ENCODE measurements at places on chromosomes 6 and 20.

- no peak for DNase-seq
- H3K27me3 ChIP-seq, result no peaks in the 10 kb centered on the region
- no peak overlapping the region for H3K27ac ChIP-seq
- H3K4me1 ChIP-seq, result no peaks in the 10 kb centered on the region
Observed at GRCh38 chr20:61099806-61100205, 152.3 kb upstream of the CDH4 start.

DNA sequence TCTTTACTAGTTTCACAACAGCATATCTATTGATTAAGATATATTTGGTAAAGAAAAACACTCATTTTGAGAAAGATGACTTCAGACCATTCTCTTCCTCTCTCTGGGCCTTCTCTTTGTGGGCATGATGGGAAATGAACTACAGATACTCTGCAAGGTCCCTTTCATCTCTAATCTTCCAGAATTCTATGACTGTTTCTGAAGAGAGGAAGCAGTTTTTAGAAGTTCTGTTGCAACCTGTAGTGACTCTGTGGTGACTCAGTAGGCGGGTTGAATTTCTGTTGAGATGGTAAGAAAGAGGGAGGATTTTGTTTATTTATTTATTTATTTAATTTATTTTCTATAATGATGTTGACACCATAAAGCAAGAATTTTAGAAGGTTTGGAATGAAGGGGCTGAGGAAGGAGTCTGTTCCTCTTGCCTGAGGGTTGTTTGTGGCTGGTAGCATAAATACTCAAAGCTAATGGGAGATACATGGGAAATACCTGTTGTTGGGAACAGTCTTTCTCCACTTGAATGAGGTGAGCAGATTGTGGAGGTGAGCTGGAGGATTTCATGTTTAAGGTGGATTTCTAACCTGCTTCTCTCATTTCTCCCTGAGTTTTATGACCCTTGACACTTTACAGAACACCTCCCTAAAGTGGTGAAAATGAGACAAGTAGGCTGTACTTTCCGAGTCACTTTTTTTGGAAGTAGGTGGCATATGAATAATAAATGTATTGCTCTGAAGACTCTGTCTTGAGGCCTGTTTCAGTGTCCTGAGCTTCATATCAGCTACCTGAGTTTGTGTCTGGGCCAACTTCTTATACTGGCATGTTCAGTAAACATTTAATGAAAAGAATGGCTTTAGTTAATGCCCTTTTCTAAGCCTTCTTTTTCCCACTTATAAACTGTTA lies 15.0 kb downstream of the ACSS2 start:
- no peak overlapping the region for H3K4me3 ChIP-seq
- no peak for DNase-seq
- H3K4me1 ChIP-seq, result peaks cover 15% of the 10 kb centered on the region
- H3K27ac ChIP-seq, result no peak overlapping the region
- H3K36me3 ChIP-seq, result peaks cover 3% of the 10 kb centered on the region

- H3K27ac ChIP-seq, result no peak overlapping the region
- H3K27me3 ChIP-seq, result no peaks in the 10 kb centered on the region
- no peak overlapping the region for H3K4me3 ChIP-seq
- no peak for DNase-seq
- no peaks in the 10 kb centered on the region for H3K4me1 ChIP-seq
Observed at GRCh38 chr6:105345506-105345905, 57.4 kb downstream of the PREP start.

GRCh38 chr6:87333591-87334181 lies 4.6 kb upstream of the GJB7 start:
- H3K4me1 ChIP-seq, result peaks cover 10% of the 10 kb centered on the region
- no peak overlapping the region for H3K27ac ChIP-seq
- no peak for DNase-seq
- H3K36me3 ChIP-seq, result no peaks in the 10 kb centered on the region
- no peak overlapping the region for H3K4me3 ChIP-seq

DNA sequence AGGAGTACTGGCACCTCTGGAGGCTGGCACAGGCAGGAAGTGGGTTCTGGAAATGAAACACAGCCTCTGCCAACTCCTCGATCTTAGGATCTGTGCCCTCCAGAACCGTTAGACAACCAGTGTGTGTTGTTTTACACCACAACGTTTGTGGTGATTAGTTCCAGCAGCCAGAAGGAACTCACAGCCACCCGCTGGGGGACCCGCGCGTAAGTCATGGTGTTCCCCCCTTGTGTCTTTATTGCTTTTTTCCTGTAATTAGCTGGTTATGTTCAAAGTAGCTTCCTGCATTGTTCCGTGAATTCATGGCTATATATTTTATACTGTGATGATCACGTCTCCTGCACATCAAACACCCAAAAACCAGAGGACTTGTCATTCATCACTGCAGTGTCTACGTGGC lies 117.4 kb downstream of the RNASET2 start:
- DNase-seq, result no peak
- H3K4me3 ChIP-seq, result no peak overlapping the region
- no peaks in the 10 kb centered on the region for H3K36me3 ChIP-seq
- no peaks in the 10 kb centered on the region for H3K27me3 ChIP-seq
- H3K4me1 ChIP-seq, result no peaks in the 10 kb centered on the region

DNA sequence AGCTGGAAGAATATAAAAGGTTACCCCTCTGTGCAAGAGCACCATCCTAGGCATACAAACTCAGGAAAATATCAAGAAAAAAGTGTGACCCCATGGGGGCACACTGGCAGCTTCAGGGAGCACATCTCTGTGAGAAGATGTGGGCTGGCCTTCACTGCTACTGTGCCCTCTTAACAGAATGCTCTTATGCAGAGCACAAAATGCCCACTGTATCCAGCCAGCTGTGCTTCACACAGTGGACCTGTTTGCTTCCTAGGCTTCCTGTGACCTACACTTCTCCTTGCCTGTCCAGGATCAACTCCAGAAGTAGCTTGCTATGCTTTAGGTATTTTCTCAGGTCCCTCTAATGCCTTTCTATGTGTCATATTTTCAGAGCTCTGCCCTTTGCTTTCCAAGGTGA lies 380.2 kb upstream of the MMS22L start:
- no peak overlapping the region for H3K4me3 ChIP-seq
- H3K27ac ChIP-seq, result no peak overlapping the region
- DNase-seq, result no peak
- no peaks in the 10 kb centered on the region for H3K36me3 ChIP-seq
- no peaks in the 10 kb centered on the region for H3K4me1 ChIP-seq
- H3K27me3 ChIP-seq, result no peaks in the 10 kb centered on the region

DNA sequence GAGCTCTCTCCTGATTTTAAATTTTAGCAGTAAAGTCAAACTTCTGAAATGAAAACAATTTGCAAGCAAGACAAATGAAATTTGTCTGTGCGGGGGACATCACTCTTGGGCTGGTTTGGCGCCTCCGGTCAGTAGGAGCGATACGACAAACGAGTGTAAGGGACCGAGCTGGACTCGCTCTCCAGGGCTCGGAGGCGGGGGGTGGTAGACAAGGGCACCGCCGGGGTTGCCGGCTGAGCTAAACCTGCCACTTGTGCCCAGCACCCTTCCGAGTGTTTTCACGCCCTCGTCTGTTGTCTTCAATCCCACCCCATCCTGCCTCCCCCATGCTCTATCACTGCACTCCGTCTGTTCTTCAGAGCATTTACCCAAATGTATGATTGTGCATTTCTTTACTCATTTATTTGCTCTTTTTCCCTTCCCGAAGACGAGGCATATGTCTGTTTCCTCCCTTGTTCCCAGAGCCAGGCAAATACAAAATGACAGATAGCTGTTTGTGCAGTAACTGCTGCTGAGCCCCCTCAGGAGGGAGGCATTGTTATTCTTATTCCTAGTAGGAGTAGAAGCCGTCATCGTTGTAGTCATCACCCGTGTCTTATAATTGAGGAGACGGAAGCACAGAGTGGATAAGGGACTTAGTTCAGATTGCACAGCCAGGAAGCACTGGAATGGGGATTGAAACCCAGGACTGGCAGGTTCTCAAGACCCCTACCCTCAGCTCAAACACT lies 62.8 kb upstream of the APCDD1L start:
- no peak overlapping the region for H3K4me3 ChIP-seq
- H3K36me3 ChIP-seq, result no peaks in the 10 kb centered on the region
- H3K27ac ChIP-seq, result no peak overlapping the region
- H3K4me1 ChIP-seq, result no peaks in the 10 kb centered on the region

DNA sequence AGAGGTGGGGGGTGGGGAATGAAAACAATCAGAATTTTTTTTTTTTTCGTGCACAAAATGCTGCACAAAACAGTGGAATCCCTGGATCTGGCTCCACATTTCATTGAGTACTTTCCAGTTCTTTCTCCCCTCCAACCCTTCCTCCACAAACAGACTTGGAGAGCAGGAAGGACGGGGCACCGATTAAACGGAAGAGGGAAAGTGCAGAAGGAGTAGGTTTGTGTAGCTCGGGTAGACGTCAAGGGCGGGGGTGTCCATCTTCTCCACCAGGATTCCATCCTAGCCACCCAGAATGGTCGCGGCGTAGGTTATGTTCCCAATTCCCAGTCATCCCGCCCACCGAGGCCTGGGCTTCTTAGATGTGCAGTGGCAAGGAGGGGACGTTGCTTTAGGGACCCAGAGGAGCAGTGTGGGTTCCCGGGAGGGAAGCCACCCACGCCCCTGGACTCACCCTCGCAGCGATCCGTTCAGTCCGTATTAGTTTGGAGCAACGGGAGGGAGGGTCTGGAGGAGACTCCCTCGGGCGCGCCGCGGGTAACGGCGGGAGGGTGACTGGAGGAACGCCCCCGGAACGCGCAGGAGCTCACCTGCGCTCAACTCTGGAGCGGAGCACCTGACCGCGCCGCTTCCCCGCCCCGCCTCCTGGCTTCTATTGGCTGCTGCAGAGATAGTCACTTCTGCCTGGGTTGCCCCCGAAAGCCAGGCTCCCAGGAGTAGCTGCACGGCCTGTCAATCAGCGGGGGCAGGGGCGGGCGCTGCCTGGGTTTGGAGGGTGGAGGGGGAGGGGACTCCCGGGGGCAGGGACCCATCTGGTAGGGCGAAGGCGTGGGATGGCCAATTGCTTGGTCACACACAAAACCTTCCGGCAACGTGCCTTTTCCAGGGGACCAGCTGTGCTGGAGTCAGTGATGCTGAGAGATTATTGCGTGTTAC lies at the start of gene ENPP5:
TSS of gene ENPP5 (minus strand) at position 624 of the 933 bp plus-strand sequence. CDS start 2,718 bp downstream, outside the sequence.
- peaks cover 29% of the 10 kb centered on the region for H3K4me1 ChIP-seq
- H3K27ac ChIP-seq, result peak within 1 kb of the TSS; percentile 35
- peak within 1 kb of the TSS; percentile 66 for H3K4me3 ChIP-seq
- peak; percentile 75 for DNase-seq
- H3K27me3 ChIP-seq, result no peaks in the 10 kb centered on the region
- no peaks in the 10 kb centered on the region for H3K36me3 ChIP-seq

DNA sequence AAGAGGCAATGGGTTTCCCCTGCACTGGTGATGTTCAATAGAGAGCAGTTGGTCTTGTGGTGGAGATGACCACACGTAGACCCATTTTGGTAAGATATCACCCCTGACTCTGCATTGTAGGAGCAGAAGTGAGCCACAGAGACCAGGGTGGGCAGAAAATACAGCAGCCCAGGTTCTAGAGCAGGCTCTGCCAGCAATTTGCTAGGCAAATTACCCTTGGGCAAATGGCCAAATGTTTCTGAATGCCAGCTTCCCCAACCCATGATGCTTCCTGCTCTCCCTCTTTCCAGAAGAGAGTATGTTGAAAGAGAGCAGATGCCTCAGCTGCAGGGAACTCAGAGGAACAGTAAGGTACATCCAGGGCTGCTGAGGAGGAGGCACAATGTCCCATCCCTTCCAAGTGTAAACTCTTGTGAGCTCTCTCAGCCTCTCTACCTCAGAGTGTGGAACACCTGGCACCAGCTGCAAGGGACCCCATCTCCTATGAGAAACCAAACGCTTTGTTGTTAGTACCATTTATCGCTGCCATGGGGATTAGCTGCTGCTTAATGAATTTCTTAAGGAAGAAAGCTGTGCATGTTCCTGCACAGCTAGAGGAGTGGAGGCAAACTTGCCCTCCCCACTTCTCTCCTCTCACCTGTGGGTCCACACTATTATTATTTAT lies 317.5 kb upstream of the MOCS1 start:
- no peaks in the 10 kb centered on the region for H3K27me3 ChIP-seq
- H3K27ac ChIP-seq, result no peak overlapping the region
- H3K36me3 ChIP-seq, result no peaks in the 10 kb centered on the region
- DNase-seq, result no peak
- H3K4me1 ChIP-seq, result no peaks in the 10 kb centered on the region

- H3K36me3 ChIP-seq, result no peaks in the 10 kb centered on the region
- no peak overlapping the region for H3K27ac ChIP-seq
- no peak for DNase-seq
- no peaks in the 10 kb centered on the region for H3K4me1 ChIP-seq
- H3K4me3 ChIP-seq, result no peak overlapping the region
- H3K27me3 ChIP-seq, result no peaks in the 10 kb centered on the region
Observed at GRCh38 chr6:3532296-3532916, 75.6 kb upstream of the SLC22A23 start.

GRCh38 chr6:67683960-67684359 lies 951.1 kb upstream of the ADGRB3 start:
- H3K4me3 ChIP-seq, result no peak overlapping the region
- no peak for DNase-seq
- H3K27me3 ChIP-seq, result no peaks in the 10 kb centered on the region

- H3K4me1 ChIP-seq, result no peaks in the 10 kb centered on the region
- no peak overlapping the region for H3K27ac ChIP-seq
- no peak for DNase-seq
- H3K4me3 ChIP-seq, result no peak overlapping the region
Observed at GRCh38 chr6:76790045-76790796, 673.1 kb downstream of the HTR1B start.

DNA sequence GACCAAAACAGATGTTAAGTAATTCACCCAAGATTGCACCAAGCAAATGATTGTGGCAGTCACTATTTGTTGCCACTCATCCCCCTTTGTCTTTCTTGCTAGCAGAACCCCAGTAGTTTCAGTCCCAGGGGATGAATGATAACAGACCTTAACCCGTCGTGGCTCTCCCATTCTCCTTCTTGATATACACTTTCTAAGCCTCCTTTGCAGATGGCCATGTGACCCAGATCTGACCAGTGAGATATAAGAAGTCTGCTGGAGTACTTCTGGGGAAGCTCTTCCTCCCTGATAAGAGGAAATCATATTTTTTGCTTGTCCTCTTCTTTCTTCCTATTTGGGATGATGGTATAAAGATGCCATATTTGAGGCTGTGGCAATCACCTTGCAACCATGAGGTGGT lies 9.6 kb upstream of the SH3BGRL2 start:
- H3K4me1 ChIP-seq, result no peaks in the 10 kb centered on the region
- H3K36me3 ChIP-seq, result no peaks in the 10 kb centered on the region
- no peaks in the 10 kb centered on the region for H3K27me3 ChIP-seq
- no peak overlapping the region for H3K27ac ChIP-seq

GRCh38 chr20:23159256-23159946 lies 73.3 kb upstream of the CD93 start:
- no peaks in the 10 kb centered on the region for H3K36me3 ChIP-seq
- no peaks in the 10 kb centered on the region for H3K4me1 ChIP-seq
- DNase-seq, result no peak
- no peak overlapping the region for H3K4me3 ChIP-seq
- no peaks in the 10 kb centered on the region for H3K27me3 ChIP-seq

- no peak overlapping the region for H3K27ac ChIP-seq
- no peak for DNase-seq
- no peak overlapping the region for H3K4me3 ChIP-seq
- no peaks in the 10 kb centered on the region for H3K27me3 ChIP-seq
Observed at GRCh38 chr6:149354009-149354408, 36.5 kb downstream of the TAB2 start.

GRCh38 chr6:3318226-3318625 lies 59.5 kb downstream of the PSMG4 start:
- no peaks in the 10 kb centered on the region for H3K27me3 ChIP-seq
- H3K4me1 ChIP-seq, result peaks cover 22% of the 10 kb centered on the region
- H3K27ac ChIP-seq, result no peak overlapping the region
- no peak overlapping the region for H3K4me3 ChIP-seq

- no peaks in the 10 kb centered on the region for H3K27me3 ChIP-seq
- H3K4me3 ChIP-seq, result no peak overlapping the region
- peak; percentile 3 for DNase-seq
- H3K36me3 ChIP-seq, result no peaks in the 10 kb centered on the region
Observed at GRCh38 chr6:25788305-25788922, 33.9 kb downstream of the SLC17A4 start.

Data from CD8-positive, alpha-beta memory T cell (primary cell).